Thoracic aorta (tissue), 2 donors: ENCODE measurements at places on chromosomes 6 and 20. TPM values are rescaled to one million over a fixed set of nuclear protein-coding genes. Genes with fewer than 3 reads are reported as not detected.
A peak's percentile ranks its signal among the peaks of the same experiment; 100 is the strongest.

Gene CRISP2
- not detected for total RNA-seq

Gene SLC22A1
- 1.2 TPM for total RNA-seq

Gene SLPI
- total RNA-seq = 56.0 TPM

Gene EMILIN3
- 0.14 TPM for total RNA-seq

Gene ALDH8A1
- total RNA-seq = 5.8 TPM

Gene BANF2
- total RNA-seq = not detected

Gene WFDC5
- total RNA-seq = not detected

Gene RNF182
- total RNA-seq = not detected

Gene MAK
- not detected for total RNA-seq

Gene PRPF6
- total RNA-seq = 51.9 TPM

Gene RAET1E
- total RNA-seq = not detected

DNA sequence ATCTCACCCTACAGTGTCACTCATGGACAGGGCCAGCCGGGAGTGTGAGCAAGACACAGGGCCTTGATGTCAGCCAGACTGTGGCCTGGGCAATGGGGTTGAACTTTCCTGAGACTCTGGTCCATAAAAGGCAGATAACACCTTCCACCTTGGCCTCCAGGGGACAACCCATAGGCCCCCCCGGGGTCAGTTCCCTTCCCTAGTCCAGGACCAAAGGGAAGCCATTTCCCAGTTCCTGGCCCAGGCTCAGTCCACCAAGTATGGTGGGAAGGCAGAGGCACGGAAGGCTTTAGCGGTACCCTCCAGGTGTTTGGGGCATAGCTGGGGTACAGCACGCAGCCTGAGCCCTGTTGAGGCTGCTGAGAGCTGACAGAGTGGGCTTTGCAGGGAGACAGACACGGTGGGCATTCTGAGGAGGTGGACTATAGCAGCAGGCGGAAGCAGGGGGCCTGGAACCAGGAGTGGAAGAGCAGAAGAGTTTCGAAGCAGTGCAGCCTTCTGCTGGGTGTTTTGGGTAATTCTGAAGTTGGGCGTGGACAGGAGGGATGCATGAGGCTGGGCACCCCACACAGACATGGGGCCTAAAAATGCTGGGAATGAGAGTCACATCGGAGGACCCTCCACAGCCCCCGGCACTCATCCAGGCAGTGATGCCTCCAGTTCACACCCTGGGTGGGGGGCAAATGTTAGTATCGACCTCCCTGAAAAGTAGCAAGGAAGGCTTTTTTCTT, 43.9 kb upstream of the CD93 start:
- H3K36me3 ChIP-seq = no peaks in the 10 kb centered on the region
- no peaks in the 10 kb centered on the region for H3K27me3 ChIP-seq
- no peak for DNase-seq
- H3K4me1 ChIP-seq = peaks cover 6% of the 10 kb centered on the region
- no peak overlapping the region for H3K4me3 ChIP-seq
- H3K27ac ChIP-seq = no peak overlapping the region

DNA sequence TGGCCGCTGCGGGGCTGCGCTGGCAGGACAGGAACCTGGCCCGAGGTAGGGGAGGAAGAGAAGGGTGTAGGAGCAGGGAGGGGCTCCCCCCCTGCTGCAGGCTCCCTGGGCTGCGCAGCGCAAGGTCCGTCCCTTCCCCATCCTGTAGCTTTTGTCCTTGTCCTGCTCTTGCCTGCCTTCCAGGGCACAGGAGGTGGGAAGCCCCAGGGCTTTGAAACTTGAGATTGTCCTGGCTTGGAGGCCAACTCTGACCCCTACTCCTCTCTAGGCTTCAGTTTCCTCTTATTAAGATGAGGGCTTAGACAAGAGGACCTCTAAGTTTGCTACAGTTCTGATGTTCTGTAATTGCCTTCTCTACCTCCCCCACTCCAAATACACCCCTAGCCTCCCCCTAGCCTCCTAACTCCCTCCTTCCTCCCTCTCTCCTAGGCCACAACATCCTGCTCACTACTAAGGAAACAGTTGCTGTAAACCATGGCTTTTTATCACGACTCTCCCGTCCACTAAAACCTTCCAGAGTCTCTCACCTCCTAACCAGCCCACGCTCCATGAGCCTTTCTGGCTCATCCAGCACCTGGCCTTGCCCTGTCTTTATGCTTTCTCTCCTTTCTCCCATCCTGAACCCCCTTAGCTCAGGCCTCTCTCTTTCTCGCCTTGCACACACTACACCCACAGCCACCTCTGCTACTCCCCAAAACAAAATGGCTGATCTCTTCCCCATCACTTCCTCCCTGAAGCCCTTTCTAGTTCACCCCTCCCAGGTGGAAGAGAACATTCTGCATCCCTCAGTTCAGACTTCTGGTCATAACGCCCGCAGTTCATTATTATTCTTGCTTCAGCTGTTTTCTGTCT, 10.2 kb downstream of the UNC5CL start:
- H3K4me3 ChIP-seq = peak overlapping the region; percentile 69
- no peaks in the 10 kb centered on the region for H3K36me3 ChIP-seq
- H3K27me3 ChIP-seq = no peaks in the 10 kb centered on the region
- no peak for DNase-seq
- peak overlapping the region; percentile 16 for H3K27ac ChIP-seq

DNA sequence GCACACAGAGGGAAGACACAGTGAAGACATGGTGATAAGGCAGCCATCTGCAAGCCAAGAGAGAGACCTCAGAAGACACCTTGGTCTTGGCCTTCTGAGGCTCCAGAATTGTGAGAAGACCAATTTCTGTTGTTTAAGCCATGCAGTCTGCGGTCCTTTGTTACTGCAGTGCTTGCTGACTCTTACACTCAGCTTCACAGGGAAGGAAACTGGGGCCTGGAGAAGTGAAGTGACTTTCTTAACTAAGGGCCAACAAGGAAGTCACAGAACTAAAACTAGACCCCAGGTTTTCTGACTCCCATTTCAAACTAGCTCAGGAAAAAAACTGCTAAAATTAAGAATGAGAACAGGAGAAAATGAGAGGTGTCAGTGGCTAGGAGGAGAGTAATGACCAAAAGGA, 74.3 kb downstream of the TNFRSF21 start:
- H3K27ac ChIP-seq = no peak overlapping the region
- H3K4me3 ChIP-seq = no peak overlapping the region
- H3K27me3 ChIP-seq = no peaks in the 10 kb centered on the region
- H3K4me1 ChIP-seq = no peaks in the 10 kb centered on the region

GRCh38 chr6:158121335-158121734, 46.7 kb downstream of the SERAC1 start:
- H3K27me3 ChIP-seq = no peaks in the 10 kb centered on the region
- no peak overlapping the region for H3K4me3 ChIP-seq
- no peak for DNase-seq
- H3K27ac ChIP-seq = no peak overlapping the region

- no peak overlapping the region for H3K4me3 ChIP-seq
- no peak overlapping the region for H3K27ac ChIP-seq
- no peak for DNase-seq
- no peaks in the 10 kb centered on the region for H3K36me3 ChIP-seq
Measured at GRCh38 chr20:60447703-60448102, 489.5 kb downstream of the CDH26 start.

DNA sequence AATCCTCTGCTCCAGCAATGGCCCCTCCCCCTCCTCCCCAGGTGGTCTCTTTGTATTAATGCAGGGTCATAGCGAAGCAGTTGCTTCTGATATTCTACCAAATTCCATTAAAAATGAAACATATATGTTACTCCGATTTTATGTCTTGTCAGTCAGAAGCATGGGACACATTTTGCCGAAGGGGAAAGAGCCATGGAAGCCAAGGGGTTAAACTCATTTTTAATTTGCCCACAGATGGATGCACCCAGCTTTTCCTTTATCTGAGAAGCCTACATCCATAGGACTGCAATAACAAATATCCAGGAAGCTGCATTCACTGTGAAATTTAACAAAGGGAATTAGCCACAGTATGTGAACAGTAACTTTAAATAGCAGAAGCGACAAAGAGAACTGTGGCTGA, 688.2 kb downstream of the QKI start:
- H3K36me3 ChIP-seq = no peaks in the 10 kb centered on the region
- DNase-seq = no peak
- no peaks in the 10 kb centered on the region for H3K4me1 ChIP-seq

GRCh38 chr6:64040113-64040512, 404.5 kb downstream of the PHF3 start:
- no peaks in the 10 kb centered on the region for H3K4me1 ChIP-seq
- no peaks in the 10 kb centered on the region for H3K27me3 ChIP-seq
- H3K36me3 ChIP-seq = no peaks in the 10 kb centered on the region
- no peak overlapping the region for H3K27ac ChIP-seq

DNA sequence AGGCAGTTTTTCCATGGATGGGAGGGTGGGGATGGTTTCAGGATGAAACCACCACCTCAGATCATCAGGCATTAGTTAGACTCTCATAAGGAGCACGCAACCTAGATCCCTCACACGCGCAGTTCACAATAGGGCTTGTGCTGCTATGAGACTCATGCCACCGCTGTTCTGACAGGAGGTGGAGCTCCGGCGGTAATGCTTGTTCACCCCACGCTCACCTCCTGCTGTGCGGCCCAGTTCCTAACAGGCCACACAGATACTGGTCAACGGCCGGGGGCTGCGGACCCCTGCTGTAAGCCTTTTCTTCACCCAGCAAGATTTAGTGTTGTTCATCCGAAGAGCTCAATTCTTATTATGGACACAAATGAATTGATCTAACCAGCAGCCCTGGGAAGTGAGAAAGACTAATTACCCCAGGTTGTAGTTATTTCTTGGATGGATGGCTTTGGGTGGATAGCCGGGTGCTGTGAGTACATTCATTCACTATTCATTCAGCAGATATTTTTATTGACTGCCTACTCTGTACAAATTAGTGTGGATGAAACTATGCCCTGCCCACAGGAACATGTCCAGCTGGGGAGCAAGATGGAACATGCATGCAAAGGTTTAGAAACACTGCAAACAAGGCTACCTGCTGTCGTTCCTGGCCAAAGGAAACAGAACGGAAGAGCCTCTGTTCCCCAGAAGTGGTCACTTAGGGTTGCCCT, 57.2 kb downstream of the RIOK1 start:
- H3K4me1 ChIP-seq = no peaks in the 10 kb centered on the region
- H3K27me3 ChIP-seq = no peaks in the 10 kb centered on the region
- no peak overlapping the region for H3K27ac ChIP-seq

GRCh38 chr6:37640786-37641395, 56.8 kb downstream of the MDGA1 start:
- H3K27me3 ChIP-seq = no peaks in the 10 kb centered on the region
- DNase-seq = no peak
- H3K27ac ChIP-seq = no peak overlapping the region

DNA sequence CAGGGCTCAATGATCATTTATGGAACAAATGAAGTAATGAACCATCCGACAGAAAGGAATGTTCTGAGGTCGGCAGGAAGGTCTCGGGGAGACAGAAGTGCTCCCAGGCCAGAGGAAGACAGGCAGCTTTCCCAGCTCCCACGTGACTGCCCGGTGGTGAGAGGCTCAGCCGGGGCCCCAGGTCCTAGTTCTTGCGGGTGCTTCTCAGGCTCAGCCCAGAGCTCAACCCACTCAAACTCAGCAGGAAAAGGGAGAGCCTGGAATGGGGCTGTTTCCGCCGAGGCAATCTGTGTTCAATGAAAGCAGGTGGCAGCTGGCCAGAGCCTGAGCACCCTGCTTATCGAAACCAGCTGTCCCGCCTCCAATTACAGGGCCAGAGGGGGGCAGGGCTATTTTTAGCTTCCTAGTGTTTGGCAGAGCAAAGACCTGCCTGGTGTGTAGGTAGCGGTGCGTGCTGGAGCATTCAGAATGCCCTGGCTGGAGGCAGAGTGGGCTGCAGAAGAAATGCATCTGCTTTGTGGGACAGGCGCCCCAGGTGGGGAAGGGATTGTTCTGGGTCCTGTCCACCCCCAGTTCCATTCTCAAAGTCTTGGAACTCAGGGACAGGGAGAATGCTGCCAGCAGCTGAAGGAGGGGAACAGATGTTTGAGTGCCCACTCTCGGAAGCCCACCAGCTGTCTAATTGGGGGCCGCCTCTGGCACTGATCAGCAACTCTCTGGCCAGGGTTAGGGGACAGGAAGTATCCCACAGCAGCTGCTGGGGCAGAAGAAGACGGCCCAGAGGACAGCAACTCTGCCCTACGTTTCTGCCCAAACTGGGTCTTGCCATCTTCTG, 145.1 kb downstream of the PREX1 start:
- DNase-seq = peak; percentile 64
- peak overlapping the region; percentile 71 for H3K27ac ChIP-seq
- H3K4me3 ChIP-seq = peak overlapping the region; percentile 42
- H3K36me3 ChIP-seq = peaks cover 22% of the 10 kb centered on the region

- no peaks in the 10 kb centered on the region for H3K4me1 ChIP-seq
- no peaks in the 10 kb centered on the region for H3K27me3 ChIP-seq
- no peak overlapping the region for H3K27ac ChIP-seq
- no peak for DNase-seq
- no peaks in the 10 kb centered on the region for H3K36me3 ChIP-seq
- no peak overlapping the region for H3K4me3 ChIP-seq
Measured at GRCh38 chr6:113331021-113331420, 526.1 kb upstream of the MARCKS start.

GRCh38 chr6:33801611-33802010, 2.2 kb downstream of the MLN start:
- H3K27me3 ChIP-seq = no peaks in the 10 kb centered on the region
- no peak overlapping the region for H3K4me3 ChIP-seq
- H3K36me3 ChIP-seq = no peaks in the 10 kb centered on the region
- no peak for DNase-seq
- no peaks in the 10 kb centered on the region for H3K4me1 ChIP-seq
